Fibroblast of skin of left quadriceps (primary cell): ENCODE measurements at places on chromosomes 6 and 20.

DNA sequence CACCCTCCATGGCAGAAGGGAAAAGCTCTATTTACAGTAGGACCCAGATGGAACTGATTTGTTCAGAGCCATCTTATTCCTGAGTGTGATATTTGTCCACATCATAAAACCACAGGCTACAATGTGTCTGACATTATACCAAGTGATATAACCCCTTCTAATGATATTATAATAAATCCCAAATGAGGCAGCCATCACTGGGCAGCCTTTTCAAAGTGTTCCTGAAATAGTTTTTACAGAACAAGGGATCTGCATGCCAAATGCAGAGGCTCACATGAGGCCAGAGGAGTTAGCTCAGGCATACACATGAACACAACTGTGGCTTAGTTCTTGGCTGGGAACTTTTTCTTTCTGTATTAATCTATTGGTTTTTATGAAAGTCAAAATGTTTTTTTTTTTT is 207.7 kb downstream of the MAFB start:
- peak; percentile 23 for DNase-seq

GRCh38 chr6:79377047-79377446 is 142.6 kb upstream of the HMGN3 start:
- no peak for DNase-seq

DNA sequence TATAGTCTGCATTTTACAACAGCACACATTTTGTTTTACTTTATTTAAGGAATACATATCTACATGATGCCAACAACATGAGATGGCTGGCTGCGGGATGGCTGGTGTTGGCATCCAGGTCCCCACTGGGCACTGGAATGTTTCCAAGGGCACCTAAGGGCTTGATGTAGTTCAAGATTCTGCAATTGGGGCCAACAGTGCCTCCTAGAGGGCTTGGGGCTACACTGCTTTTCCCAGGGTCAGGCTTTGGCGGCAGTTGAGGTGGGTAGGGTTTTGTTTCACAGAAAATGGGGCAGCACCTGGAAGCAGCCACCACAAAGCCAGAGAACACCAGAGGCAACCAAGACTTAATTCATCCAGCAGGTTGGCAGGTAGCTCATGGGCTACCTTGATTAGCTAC is 202.2 kb upstream of the PRND start:
- DNase-seq: no peak

DNA sequence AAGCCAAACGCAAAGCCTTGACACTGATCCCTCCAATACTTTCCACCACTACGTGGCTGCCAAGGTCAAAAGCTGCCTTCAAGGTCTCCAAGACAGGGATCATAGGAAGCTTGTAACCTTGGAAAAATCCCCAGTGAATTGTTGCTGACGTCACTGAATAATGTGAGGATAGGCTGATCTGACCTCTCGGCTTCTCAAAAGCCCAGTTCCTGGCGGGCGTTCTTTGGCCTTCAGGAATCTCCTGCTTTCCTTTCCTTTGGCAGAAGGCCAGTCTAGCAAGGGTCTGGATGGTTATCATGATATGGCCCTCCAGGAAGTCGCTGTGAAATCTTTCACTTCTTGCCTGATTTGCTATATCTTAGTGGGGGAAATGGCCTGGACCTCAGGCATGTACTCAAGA is 61.4 kb upstream of the TNFAIP3 start:
- DNase-seq: no peak

DNA sequence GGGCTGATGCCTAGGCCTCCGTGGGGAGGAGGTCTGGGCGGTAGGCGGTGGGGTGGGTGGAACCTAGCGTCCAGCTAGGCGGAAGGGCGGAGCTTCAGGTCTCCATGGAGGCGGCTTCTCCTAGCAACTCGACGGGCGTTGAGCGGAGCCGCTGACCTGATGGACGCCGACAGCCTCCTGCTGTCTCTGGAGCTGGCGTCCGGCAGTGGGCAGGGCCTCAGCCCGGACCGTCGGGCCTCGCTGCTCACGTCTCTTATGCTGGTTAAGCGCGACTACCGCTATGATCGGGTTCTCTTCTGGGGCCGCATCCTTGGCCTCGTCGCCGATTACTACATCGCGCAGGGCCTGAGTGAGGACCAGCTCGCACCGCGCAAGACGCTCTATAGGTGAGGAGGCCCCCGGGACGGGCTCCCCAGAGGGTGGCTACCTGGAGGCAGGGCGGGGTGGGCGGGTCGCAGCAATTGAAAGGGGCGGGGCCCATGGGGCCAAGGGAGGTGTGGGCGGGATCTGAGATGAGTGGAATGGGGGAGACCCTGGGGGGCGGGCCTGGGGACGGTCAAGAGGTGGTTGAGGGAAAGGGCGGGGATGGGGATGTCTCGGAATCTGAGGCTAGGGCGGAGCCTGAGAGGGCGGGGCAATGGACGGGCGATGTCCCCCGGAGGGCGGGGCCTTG is at the start of gene RSPH9:
Gene RSPH9, plus strand, starts transcription at position 97 of the 673 bp plus-strand sequence. Its CDS starts 63 bp downstream, at position 160.
- DNase-seq: no peak

- DNase-seq: peak; percentile 26
Measured at GRCh38 chr6:32082935-32083334, 26.2 kb downstream of the TNXB start.

GRCh38 chr6:135540207-135540840 is 42.8 kb upstream of the AHI1 start:
- peak; percentile 22 for DNase-seq
